Activated naive CD4-positive, alpha-beta T cell treated with anti-CD3 and anti-CD28 coated beads, Interleukin-2, amount 10 ng/mL, durations not matched to agents 5 hours and 36 hours (primary cell): ENCODE measurements at places on chromosomes 2 and 18. TPM values are rescaled to one million over a fixed set of nuclear protein-coding genes. Genes with fewer than 3 reads are reported as not detected.

CCDC85A gene
- not detected for total RNA-seq

SLC11A1 gene
- total RNA-seq, result 0.30 TPM

ACMSD gene
- not detected for total RNA-seq

R3HDM1 gene
- 44.7 TPM for total RNA-seq

DPP10 gene
- total RNA-seq, result not detected
